Uterus (tissue), 4 donors: ENCODE measurements at places on chromosomes 11 and 22. TPM values are rescaled to one million over a fixed set of nuclear protein-coding genes. Genes with fewer than 3 reads are reported as not detected.
A peak's percentile ranks its signal among the peaks of the same experiment; 100 is the strongest.

The OLFML1 gene
- 28.6 TPM for total RNA-seq

- no peaks in the 10 kb centered on the region for H3K27me3 ChIP-seq
- no peaks in the 10 kb centered on the region for H3K36me3 ChIP-seq
- no peak for DNase-seq
These were observed 29.8 kb upstream of the CTSC start for GRCh38 chr11:88367310-88367709.

The ZBED4 gene
- 0.59 TPM for total RNA-seq

DNA sequence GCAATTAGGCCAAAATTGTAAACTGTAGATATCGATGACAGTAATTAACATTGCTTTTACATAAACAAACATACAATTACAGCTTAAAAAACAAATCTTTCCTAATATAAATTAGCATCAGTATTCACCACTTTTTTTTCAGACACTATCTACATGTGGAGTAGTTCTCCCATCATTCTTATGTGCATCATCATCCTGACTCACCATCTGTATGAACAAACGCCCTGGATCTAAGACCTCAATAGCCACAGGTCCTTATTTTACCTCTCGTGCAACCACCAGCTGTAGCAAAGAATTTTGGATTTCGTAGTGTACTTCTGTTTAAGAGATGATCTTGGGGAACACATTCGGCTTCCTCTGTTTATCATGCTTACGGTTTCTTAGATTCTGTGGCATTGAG, 551.9 kb upstream of the KIRREL3 start:
- DNase-seq = no peak
- no peaks in the 10 kb centered on the region for H3K36me3 ChIP-seq
- H3K27ac ChIP-seq = no peak overlapping the region
- H3K4me3 ChIP-seq = no peak overlapping the region
- no peaks in the 10 kb centered on the region for H3K4me1 ChIP-seq

- no peak for DNase-seq
- H3K27me3 ChIP-seq = no peaks in the 10 kb centered on the region
- no peaks in the 10 kb centered on the region for H3K4me1 ChIP-seq
- no peak overlapping the region for H3K27ac ChIP-seq
- H3K4me3 ChIP-seq = no peak overlapping the region
These were observed 114.9 kb downstream of the NAV2 start for GRCh38 chr11:19827399-19828135.

The H19 gene
- 659 TPM for total RNA-seq

- no peak for DNase-seq
- no peaks in the 10 kb centered on the region for H3K4me1 ChIP-seq
- no peaks in the 10 kb centered on the region for H3K36me3 ChIP-seq
- no peak overlapping the region for H3K4me3 ChIP-seq
- no peak overlapping the region for H3K27ac ChIP-seq
These were observed 10.6 kb downstream of the LRRC55 start for GRCh38 chr11:57192316-57192715.

GRCh38 chr22:42919199-42919598, 62.1 kb upstream of the ARFGAP3 start:
- H3K4me3 ChIP-seq = no peak overlapping the region
- no peak for DNase-seq
- no peaks in the 10 kb centered on the region for H3K36me3 ChIP-seq
- H3K4me1 ChIP-seq = no peaks in the 10 kb centered on the region

The CNGA4 gene
- 0.90 TPM for total RNA-seq

The ANO5 gene
- total RNA-seq = 3.8 TPM

- H3K27ac ChIP-seq = no peak overlapping the region
- no peaks in the 10 kb centered on the region for H3K36me3 ChIP-seq
- no peak for DNase-seq
- H3K27me3 ChIP-seq = no peaks in the 10 kb centered on the region
- no peak overlapping the region for H3K4me3 ChIP-seq
These were observed 29.0 kb upstream of the ADORA2A start for GRCh38 chr22:24398409-24398808.

The ATG2A gene
- total RNA-seq = 12.8 TPM

The SPDYC gene
- not detected for total RNA-seq

- no peaks in the 10 kb centered on the region for H3K4me1 ChIP-seq
- DNase-seq = peak; percentile 41
- H3K27me3 ChIP-seq = no peaks in the 10 kb centered on the region
- peak overlapping the region; percentile 84 for H3K27ac ChIP-seq
- no peaks in the 10 kb centered on the region for H3K36me3 ChIP-seq
These were observed 1.5 kb downstream of the SLC43A1 start for GRCh38 chr11:57513911-57514537.

The IL18 gene
- 5.9 TPM for total RNA-seq

The LPXN gene
- total RNA-seq = 0.59 TPM

DNA sequence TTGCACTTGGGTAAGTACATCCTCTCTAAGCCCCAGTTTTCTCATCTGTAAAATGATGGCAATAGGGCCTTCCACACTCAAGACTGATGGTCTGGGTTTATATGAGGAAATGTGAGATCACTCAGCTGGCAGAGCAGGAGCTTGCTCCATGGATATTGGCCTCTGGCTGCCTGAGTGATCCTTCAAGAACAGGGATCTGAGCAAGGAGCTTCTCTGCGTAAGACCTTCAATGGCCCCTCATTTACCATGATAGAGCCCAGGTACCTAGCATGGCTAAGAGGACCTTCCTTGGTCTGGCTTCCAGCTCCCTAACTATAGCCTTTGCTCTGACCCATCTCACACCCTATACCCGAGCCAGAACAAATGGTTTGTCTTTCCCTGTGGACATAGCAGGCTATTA, 5.5 kb downstream of the ROBO4 start:
- H3K36me3 ChIP-seq = no peaks in the 10 kb centered on the region
- DNase-seq = no peak
- H3K4me1 ChIP-seq = no peaks in the 10 kb centered on the region

- H3K4me3 ChIP-seq = no peak overlapping the region
- DNase-seq = no peak
- no peaks in the 10 kb centered on the region for H3K36me3 ChIP-seq
- no peaks in the 10 kb centered on the region for H3K27me3 ChIP-seq
- no peak overlapping the region for H3K27ac ChIP-seq
These were observed 192.1 kb downstream of the MN1 start for GRCh38 chr22:27609451-27609888.

GRCh38 chr22:48104102-48104738, 1341.8 kb downstream of the TBC1D22A start:
- no peak overlapping the region for H3K4me3 ChIP-seq
- H3K36me3 ChIP-seq = no peaks in the 10 kb centered on the region
- no peak for DNase-seq
- no peak overlapping the region for H3K27ac ChIP-seq
- H3K4me1 ChIP-seq = no peaks in the 10 kb centered on the region
- no peaks in the 10 kb centered on the region for H3K27me3 ChIP-seq
